ENCODE measurements at places on chromosomes 16 and 17. TPM values are rescaled to one million over a fixed set of nuclear protein-coding genes. Genes with fewer than 3 reads are reported as not detected.
A peak's percentile ranks its signal among the peaks of the same experiment; 100 is the strongest.

DNA sequence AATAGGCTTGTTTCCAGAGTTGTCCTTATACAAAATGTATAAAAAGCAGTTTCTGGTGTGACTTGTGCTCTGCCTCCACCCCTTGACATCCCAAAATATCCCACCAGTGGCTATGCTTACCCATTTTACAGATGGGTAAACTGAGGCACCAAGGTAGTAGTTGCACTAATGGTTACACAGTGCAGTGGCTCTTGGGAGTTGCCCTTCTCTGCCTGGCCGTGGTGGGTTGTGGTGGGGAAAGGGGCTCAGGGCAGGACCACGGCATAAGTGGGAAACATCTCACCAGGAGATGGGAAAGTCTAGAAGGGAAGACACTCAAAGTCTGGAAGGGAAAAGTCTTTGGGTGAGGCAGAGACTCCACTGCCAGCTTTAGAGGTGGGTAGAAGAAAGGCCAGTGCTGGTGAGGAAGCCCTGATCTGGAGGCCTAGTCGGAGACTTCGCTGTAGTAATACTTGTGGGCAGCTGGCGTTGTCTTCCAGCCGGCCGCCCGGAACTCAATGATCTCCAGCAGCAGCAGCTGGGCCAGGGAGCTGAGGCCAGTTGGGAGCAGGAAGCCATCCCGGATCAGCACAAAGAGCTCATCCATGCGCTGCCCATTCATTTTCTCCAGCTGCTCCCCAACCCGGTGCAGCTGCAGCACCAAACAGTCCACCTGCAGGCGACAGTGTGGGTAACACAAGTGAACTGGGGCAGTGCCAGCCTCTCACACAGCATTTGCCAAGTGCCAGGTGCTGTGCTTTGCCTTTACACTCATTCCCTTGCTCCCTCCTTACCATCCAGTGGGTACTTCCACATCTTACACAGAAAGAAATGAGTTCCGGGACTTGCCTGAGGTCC is 4.5 kb downstream of the MIF4GD start:
- DNase-seq = no peak

GRCh38 chr16:57357330-57358085 is 1.1 kb upstream of the CCL22 start:
- DNase-seq = no peak

The ZNF821 gene
- polyA plus RNA-seq = 12.6 TPM

GRCh38 chr17:13996748-13997147 is 72.6 kb upstream of the COX10 start:
- no peak for DNase-seq

DNA sequence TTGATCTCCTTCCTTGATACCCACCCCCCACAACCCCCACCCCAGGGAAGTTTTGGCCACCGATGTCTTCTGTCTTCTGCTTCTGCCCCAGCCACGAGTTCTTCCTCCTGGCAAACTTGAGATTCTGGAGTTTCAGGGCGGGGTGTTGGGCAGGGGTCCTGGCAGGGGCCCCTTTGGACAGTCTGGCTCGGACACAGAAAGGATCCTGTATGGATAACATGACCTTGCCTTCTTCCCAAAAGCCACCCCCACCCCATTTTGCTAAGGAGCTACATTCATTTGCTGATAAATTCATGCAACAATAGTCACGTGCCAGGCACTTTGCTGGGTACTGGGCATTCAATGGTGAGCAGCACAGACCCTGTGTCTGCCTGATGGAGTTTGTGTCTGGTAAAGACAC is 5.9 kb upstream of the COL1A1 start:
- DNase-seq = no peak

- peak; percentile 63 for DNase-seq
Measured at GRCh38 chr17:73291260-73291801, 20.5 kb downstream of the CDC42EP4 start.

DNA sequence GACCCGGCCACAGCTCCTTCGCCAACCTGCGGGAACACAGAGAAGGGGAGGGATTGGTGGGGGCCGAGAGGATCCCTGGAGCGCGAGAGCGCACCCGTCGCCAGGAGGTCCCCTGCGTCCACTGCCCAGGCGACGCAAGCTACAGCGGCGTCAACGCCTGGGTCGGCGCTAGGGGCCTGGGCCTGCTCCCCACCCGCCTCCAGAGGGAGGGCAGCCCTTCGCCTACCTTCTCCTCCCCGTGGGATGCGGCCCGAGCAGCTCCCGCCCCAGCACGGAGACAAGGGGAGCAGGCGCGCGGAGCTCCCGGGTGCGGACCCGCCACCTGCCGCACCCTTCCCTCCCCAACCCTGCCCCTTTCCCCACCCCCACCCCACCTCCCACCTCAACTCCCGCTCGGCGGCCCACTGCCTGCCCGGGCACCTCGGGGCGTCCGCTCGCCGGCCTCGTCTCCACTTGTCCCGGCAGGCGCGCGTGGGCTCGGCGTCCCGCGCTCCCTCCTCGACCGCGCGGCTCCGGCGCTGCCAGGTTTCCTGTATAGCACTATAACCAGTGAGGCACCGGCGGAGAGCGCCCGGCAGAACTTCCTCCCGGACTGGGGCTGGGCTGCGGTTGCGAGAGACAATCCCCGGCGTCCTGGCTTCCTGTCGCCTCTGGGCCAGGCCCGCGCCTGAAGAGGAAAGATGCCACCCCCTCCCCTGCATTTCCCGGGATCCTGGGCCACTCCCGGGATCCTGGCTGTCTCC is 119.1 kb upstream of the SMURF2 start:
- DNase-seq = peak; percentile 34

DNA sequence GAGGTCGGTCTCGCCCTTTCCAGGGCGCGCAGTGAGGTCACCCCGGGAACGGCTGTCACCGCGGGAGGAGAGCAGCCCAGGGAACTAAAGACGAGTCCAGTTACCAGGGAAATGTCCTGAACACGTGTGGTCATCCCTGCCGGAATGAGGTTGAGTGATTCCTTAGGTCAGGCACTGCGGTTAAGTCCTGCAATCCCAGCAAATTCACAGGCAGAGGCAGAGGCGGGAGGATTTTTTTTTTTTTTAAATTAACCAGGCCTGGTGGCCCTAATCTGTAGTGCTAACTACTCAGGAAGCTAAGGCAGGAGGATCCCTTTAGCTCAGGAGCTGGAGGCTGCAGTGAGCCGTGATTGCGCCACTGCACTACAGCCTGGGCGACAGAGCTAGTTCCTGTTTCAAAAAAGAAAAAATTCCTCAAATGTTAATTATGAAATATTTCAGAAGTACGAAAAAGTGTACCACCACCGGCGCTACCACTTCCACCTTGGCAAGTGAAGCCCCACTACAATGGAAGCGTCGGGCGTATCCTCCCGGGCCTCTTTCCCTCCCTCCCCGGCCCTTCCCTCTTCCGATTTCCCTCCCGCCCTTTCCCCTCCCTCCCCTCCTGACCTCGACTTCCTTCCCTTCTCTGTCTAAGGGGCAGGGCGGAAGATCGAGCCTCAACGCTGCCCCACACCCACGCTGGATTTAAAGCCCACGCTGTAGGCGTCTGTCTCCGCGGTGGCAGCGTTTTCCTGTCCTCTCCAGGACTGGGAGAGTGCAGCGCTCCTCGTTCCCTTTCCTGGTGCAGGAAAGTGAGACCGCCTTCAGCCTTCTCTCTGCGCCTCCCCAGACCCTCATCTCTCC is 27.3 kb downstream of the SLFN11 start:
- no peak for DNase-seq

The DNAH9 gene
- 2.1 TPM for polyA plus RNA-seq

GRCh38 chr17:77419547-77420094 is 278.9 kb downstream of the SEC14L1 start:
- no peak for DNase-seq

DNA sequence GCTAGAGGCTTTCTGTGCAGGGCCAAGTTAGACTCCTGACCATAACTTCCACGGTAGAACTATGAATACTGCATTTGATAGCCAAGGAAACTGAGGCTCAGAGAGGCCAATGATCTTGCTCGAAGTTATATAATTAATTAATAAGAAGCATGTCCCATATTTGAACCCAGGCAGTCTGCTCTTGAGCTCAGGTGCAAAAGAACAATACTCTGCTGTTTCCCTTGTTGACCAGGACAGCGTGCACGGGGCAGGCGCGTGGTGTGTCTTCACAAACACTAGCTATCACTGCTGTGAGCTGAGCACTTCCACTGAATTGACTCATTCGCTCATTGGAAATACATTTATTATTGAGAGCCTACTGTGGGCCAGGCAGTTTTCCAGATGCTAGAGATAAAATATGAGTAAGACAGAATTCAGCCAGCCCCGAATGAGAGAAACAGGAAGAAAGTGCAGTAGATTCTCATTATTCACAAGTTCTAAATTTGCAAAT is 1.6 kb downstream of the CHD9 start:
- no peak for DNase-seq

GRCh38 chr16:86075839-86076440 is 177.0 kb downstream of the IRF8 start:
- peak; percentile 28 for DNase-seq

DNA sequence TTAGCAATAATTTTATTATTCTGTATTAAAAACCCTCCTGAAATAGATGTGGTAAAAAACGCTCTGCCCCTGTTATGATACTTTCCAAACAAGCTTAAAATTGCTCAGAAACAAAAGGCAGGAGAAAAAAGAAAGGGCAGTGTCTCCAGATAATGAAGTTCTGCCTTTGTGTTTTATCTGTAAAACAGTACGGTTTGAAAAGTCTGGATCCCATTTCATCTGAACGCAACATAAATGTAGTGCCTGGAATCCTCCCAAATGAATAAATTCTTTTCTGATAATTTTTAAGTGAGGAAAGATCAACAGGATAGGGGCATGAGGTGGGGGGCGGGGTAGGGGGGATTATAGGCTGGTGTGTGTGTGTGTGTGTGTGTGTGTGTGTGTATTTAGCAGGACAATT is 87.5 kb upstream of the SOX9 start:
- DNase-seq = no peak

DNA sequence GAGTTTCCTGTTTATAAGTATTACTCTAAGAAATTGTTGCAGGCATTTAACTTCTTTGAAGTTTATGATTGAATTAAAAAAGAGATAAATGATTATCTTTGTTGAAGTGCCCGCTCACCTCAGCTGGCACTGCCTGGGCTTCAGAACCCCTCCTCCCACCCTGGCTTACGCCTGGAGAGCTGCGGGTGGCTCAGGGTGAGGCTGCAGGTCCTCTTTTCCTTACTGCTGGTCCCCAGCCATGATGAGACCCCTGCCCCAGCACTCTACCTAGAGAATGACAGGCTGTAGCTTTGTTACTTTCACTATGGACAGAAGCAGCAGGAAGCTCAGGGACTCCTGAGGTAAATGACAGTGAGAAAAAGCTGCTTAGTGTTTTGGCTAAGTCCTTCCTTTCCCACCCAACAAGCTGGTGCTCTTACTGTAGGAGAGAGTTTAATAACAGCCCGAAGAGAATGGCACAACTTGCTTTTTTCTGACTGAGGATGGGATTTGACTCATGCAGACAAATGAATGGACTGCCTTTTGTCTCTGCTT is 62.1 kb downstream of the EPN2 start:
- DNase-seq = no peak

The P3H4 gene
- 16.6 TPM for polyA plus RNA-seq

The CDH5 gene
- polyA plus RNA-seq = 10.1 TPM

GRCh38 chr16:12011565-12011964 is 35.0 kb downstream of the SNX29 start:
- no peak for DNase-seq

The ACE gene
- 11.6 TPM for polyA plus RNA-seq

GRCh38 chr17:64661726-64661975 is 456 bp downstream of the SMURF2 start:
- no peak for DNase-seq

DNA sequence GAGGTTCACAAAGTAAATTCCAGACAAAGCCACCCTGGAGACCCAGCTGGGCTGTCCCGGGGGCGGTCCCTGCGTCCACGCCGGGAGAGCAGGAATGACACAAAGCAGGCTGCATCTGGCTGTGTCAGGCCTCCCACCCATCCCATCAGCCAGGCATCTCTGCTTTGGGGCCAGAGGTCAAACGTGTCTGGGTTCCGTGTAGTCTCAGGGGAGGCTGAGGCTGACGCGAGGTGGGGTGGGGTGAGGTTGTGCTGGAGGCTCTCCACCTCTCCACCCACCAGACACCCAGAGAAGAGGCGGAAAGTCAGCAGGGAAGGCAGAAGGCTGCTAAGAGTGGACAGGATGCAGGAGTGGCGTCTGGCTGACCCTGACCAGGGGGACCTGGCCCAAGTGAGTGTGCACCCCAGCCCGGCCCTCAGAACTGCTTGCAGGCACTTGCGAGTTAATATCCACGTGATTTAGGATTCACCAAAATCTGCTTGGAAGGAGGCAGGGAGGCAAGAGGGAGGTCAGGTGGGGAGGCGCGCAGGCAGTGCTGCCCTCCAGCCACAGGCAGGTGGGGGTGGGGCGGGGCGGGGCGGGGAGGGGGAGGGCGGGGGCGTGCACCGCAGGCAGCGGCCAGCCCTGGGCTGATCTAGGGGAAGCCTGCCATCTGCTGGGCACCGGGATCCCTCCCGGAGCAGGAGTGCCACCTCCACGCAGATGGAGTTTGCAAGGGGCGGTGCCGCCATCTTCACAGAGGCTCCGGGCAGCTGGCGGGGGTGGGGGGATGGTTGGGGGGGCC is 44.3 kb downstream of the TBC1D16 start:
- peak; percentile 86 for DNase-seq

DNA sequence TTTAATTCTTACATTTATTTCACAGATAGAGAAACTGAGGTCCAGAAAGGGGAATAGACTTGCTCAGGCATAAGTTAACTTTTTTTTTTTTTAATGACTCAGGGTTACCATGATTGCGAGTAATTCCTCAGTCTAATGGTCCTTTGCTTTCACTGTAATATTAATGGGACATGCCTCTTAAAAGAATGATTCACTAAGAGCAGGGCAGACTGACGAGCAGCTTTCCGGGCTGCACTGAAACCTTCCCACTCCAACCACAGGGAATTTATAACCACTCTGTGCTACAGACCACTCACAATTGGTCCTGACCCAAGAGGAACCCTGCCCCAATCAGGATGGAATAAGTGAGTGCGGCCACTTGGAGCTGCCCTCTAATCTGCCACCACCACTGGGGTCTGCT is 5.7 kb downstream of the HOXB2 start:
- no peak for DNase-seq

The C16orf95 gene
- 4.7 TPM for polyA plus RNA-seq

The PYDC1 gene
- polyA plus RNA-seq = not detected

GRCh38 chr17:49035470-49036269 is 38.5 kb downstream of the IGF2BP1 start:
- no peak for DNase-seq

DNA sequence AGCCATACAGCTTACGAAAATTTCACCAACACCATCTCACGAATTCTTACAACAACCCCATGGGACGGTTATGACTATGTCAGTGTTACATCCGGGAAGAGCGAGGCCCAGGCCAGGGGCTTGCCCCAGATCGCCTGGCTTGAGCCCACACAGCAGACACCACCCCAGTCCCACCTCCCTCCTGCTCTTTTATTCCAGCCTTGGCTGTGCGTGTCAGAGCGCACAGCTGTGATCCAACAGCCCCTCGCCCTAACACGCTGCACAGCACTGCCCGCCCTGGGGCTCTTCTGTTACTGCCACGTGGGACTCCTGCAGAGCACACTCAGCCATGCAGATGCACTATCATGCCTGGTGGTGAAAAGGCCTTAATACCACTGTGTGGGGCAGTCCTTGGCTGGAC is 127.9 kb downstream of the ENGASE start:
- no peak for DNase-seq

- DNase-seq = no peak
Measured at GRCh38 chr16:4904108-4904941, 32.6 kb downstream of the PPL start.

The NLGN2 gene
- polyA plus RNA-seq = 7.4 TPM

The TBC1D3 gene
- not detected for polyA plus RNA-seq

Measured in pancreas (tissue), 10 donors.